KG1 (cell line): ENCODE measurements at places on chromosomes 4 and X.

DNA sequence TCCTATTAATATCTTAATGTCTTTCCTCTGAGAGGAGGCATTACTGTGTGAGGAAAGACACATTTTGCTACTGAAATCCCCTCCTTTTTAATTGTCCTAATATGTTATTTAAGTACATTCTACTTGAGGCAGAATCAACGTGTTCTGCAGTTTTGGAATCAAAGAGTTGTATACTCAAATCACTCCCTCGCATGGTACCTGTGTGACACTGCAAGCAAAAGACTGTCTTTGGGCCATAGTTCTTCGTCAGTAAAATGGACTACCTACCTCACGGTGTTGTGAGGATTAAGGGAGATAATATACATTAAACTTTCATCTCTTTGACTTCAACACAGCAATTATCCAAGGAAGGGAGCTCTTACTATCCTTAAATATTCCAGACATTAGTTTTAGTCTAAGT is 61.5 kb downstream of the TIGD2 start:
- DNase-seq, result no peak

DNA sequence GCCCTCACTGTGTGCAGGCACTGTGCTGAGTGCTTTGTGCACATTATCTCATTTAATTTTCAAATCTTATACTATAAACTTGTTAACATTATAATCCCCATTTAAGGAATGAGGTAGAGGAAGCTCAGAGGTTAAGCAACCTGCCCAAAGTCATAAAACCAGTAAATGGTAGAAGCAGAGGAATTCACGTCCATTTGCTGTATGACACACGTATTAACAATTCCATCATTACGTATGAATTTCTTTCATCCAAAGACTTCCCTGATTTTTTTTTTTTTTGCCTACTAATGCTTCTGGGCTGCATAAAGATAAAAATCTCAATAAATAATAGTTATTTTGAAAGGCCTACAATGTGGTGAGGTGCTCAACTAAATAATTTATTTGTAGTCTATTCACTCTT is 64.5 kb upstream of the H2AZ1 start:
- DNase-seq, result no peak

DNA sequence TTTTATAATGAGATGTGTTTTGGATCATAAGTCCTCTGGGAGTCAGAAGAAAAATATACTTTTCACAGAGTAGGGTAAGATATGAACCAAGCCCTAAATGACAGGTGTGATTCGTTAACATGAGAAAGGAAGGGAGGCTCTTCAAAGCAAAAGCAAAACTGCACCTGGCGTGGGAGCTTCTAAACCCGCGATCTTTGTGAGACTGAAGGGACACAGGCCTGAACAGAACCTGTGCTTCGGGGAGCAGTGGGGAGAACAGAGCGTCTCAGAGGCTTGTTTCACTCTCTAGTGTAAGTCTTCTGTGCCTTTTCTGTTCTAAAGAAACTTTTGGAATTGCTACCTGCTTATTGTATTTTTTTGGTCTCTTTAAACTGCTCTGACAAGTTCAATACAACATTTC is 30.2 kb upstream of the CYP4V2 start:
- no peak for DNase-seq

- no peak for DNase-seq
Measured at GRCh38 chrX:12871257-12871656, 4.4 kb downstream of the TLR7 start.

DNA sequence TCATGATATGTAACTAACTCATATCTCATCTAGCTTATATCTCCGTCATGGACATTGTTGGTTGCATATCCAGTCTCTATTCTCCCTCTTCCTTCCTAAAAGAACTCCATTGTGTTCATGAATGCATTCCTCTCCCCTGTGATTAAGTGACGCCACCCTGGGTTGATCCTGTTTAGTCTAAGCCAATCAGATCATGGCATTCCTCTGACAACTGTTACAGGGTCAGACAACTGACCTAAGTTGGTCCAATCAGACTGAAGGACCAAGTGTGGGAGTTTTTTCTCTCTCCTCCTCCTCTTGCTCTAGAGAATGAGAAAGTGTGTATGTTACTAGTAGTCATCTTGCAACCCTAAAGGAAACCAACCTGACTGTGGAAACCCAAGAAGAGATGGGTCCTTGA is 3.6 kb downstream of the APOO start:
- no peak for DNase-seq

- DNase-seq, result no peak
Measured at GRCh38 chr4:169800541-169800940, 42.8 kb upstream of the HPF1 start.

GRCh38 chrX:40460926-40461325 is 119.8 kb upstream of the ATP6AP2 start:
- no peak for DNase-seq

DNA sequence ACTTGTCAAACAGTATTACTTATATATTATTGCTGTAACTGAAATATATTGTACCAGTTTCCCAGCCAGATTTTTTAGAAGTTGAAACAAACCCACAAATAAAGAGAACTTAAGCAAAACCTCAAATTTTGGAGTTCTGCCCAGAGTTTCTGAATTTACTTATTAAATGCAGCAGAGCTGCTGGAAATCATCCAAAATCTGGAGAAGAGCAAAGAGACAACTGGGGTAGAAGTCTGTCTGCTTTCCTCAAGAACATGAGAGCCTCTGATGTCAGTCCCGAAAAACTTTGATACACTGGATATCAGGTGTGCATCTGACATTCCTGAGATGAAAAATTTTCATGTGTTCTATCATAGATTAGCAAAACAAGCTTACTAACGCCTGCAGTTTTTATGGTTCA is 325.9 kb downstream of the NR3C2 start:
- no peak for DNase-seq

DNA sequence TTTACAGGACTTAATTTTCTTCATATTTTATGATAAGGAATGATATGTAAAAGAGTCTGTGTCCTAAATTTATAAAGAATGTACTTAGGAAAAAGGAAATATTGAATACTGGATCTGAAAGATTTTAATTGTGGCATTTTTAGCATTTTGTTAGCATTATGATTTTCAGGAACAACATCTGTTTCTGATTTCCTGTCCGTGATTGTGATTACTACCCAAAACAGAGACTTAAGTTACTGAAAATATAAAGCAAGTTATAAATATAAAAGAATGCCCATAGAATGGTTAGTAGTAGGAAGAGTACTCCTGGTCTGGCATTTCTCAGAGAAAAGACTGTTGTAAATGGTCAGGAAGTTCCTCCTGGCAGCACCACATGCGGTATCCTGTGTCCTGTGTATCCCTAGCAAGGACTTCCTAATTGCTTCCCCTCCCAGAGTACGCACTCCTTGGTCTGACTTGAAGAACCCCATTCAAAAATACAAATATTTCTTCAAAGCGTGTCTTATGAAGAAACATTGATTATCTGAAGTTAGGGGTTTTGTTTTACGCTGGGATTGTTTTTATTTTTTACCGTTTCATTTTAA is 88.9 kb downstream of the RS1 start:
- no peak for DNase-seq

DNA sequence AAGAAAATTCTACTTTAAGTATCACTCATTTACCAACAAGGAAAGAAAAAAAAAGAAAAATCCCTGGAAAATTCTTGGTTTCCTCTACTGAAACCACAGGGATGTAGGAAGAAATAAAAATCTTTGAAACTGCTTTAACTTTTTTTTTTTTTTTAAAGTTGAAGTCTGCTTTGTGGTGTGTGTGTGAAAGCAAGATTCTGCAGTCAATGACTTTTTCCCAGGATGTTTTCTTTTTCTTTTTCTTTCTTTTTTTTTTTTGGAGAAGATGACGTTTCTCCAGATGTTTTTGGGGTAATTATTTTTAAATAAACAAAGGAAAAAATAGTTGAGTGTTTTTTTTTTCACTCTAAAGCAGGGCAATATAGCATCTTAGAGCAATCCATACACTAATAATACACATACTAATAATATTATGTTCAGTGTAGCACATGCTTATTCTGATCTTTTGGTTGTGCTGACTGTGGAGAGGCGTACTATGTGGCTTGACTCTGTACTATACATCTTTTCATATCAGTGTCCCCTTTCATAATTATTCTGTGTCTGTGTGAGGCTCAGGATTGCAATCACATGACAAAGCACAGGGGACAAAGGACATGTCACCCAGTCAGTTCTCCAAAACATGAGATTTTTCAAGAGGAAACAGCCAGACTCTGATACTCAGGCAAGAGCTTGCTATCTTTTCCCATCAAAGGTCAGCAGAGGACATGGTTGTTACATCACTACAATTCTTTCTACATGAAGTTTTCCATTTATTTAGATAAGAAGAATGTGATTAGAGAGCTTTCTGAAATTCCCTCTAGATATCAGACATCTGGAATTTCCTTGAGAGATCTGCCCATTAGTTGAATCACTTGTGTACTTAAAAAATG is 111.0 kb downstream of the PDE5A start:
- DNase-seq, result no peak

DNA sequence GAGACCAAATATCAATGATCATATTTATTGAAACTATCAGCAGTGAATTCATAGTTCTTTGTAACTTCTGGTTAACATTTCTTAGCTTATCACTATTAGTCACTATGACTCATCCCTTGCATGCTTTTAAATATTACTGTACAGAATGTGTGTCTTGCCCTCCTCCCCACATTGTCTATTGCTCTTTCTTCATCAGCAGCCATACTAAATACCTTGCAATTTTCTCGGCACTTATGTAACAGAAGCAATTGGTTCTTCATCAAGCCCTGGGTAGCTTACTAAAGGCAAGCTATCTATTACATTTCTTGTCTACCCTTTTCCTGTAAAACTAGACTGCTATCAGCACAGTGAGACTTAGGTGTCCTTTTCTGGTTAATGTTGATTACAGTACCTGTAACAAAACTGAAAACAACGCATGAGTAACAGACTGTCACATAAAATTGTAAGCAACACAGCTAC is 8.2 kb downstream of the KLHL4 start:
- DNase-seq, result no peak

GRCh38 chr4:184446132-184446658 is 28.2 kb downstream of the IRF2 start:
- DNase-seq, result no peak

- DNase-seq, result no peak
Measured at GRCh38 chr4:47538825-47539154, 53.7 kb downstream of the ATP10D start.

- DNase-seq, result no peak
Measured at GRCh38 chrX:649166-649565, 18.6 kb downstream of the SHOX start.

- no peak for DNase-seq
Measured at GRCh38 chrX:122703762-122704161, 480.3 kb upstream of the GRIA3 start.

- DNase-seq, result no peak
Measured at GRCh38 chr4:150367326-150367725, 214.6 kb upstream of the MAB21L2 start.

GRCh38 chr4:153432965-153433753 is 33.0 kb upstream of the TMEM131L start:
- DNase-seq, result no peak

- no peak for DNase-seq
Measured at GRCh38 chr4:38176165-38176564, 216.0 kb downstream of the PTTG2 start.

- DNase-seq, result no peak
Measured at GRCh38 chrX:68462197-68462596, 28.9 kb upstream of the OPHN1 start.

DNA sequence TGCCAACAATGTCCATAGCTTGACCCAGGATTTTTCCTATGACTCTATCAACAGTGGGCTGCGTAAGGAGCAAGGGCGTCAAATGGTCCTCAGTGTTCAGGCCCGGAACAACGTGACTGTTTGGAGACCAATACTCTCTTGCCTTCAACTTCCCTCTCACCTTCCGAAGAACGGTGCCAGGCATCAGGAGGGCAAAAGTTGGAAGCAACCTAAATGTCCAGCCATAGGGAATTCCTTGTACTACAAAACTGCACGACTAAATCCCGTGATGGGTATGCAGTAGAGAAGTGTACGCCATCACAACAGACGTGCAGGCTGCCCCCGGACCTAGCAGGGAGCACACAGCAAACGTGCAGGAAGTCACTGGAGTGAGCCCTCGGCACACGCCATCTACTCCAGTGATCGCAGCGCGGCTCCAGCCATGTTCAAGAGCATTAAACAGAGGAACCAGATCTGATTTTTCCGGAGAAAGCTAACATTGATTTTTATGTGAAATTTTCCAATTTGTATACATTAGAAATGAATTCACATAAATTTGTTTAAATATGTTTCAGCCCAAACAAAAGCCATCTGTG is 79.0 kb downstream of the JAKMIP1 start:
- DNase-seq, result no peak
